Activated CD4-positive, alpha-beta T cell treated with anti-CD3 and anti-CD28 coated beads, Interleukin-2, amount 10 ng/mL, durations not matched to agents 24 days and 14 days (primary cell): ENCODE measurements at places on chromosomes 2 and 18. TPM values are rescaled to one million over a fixed set of nuclear protein-coding genes. Genes with fewer than 3 reads are reported as not detected.

Gene TLX2
- total RNA-seq: 0.54 and 0.70 TPM in 2 replicates

Gene GEN1
- total RNA-seq: 26.4 and 30.9 TPM in 2 replicates

Gene REG3A
- total RNA-seq: not detected in 2 replicates

Gene DNER
- not detected in 2 replicates for total RNA-seq

Gene TMEM37
- not detected in 2 replicates for total RNA-seq

Gene DYNC1I2
- 49.7 and 55.1 TPM in 2 replicates for total RNA-seq

Gene PRKAG3
- total RNA-seq: not detected in 2 replicates

GRCh38 chr2:54204476-54204875, 51.6 kb downstream of the TSPYL6 start:
- H3K4me1 ChIP-seq: peaks cover 4% of the 10 kb centered on the region
- DNase-seq: no peak
- peaks cover 1% of the 10 kb centered on the region for H3K27me3 ChIP-seq
- no peak overlapping the region for H3K4me3 ChIP-seq

DNA sequence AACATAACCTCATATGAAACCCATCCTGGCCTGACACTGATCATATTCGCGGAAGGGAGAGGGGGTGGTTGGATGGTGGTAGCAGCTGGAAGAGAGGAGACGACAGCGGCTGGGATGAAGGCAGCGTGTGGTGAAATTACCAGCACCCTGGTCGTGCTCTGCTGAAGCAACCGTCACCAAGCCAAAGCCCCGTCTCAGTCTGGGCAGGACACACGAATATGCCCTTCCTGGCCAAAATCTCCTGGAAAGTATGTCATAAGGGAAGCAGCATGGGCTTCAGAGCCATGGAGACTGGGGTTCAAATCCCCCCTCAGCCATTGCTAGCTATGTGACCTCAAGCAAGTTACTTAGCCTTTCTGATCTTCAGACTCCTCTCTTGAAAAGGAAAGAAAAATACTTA, 63.2 kb upstream of the CABLES1 start:
- peak overlapping the region; percentile 66 for H3K4me3 ChIP-seq
- DNase-seq: no peak
- no peaks in the 10 kb centered on the region for H3K27me3 ChIP-seq
- H3K4me1 ChIP-seq: peaks cover 52% of the 10 kb centered on the region
- H3K36me3 ChIP-seq: peaks cover 13% of the 10 kb centered on the region

DNA sequence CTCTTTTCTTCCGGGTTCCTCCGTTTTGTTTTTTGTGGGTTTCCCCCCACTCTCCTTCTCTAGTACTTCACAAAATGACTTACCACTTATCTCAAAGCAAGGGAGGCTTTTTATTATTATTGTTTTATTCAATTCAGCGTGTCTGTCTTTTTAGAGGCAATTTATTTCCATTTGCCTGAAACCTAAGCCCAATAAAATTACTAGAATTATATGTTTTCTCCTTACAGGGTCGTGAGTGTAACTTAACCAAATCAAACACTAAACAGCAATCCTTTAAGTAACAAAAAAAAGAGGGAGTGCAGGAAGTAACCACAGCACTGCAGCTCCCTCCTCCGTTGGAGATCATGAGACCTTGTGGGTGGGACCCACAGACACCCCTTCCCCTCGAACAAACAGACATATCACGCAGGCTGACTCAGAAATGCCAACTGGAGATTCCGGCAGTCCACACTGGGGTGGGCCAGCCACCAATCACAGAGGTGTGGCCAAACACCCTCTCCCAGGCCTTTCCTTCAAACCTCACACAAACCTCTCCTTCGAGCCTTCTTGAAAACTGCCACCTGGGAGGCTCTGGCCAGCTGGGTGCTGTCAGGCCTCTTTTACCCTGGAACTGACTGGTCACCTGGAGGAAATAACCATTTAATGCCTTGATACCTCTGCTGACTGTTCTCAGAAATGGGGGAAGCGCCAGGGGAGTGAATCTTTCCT, 207.1 kb upstream of the SMAD2 start:
- peak overlapping the region; percentile 78 for H3K27ac ChIP-seq
- no peak for DNase-seq
- no peaks in the 10 kb centered on the region for H3K36me3 ChIP-seq
- H3K4me3 ChIP-seq: peak overlapping the region; percentile 75
- peaks cover 34% of the 10 kb centered on the region for H3K4me1 ChIP-seq

DNA sequence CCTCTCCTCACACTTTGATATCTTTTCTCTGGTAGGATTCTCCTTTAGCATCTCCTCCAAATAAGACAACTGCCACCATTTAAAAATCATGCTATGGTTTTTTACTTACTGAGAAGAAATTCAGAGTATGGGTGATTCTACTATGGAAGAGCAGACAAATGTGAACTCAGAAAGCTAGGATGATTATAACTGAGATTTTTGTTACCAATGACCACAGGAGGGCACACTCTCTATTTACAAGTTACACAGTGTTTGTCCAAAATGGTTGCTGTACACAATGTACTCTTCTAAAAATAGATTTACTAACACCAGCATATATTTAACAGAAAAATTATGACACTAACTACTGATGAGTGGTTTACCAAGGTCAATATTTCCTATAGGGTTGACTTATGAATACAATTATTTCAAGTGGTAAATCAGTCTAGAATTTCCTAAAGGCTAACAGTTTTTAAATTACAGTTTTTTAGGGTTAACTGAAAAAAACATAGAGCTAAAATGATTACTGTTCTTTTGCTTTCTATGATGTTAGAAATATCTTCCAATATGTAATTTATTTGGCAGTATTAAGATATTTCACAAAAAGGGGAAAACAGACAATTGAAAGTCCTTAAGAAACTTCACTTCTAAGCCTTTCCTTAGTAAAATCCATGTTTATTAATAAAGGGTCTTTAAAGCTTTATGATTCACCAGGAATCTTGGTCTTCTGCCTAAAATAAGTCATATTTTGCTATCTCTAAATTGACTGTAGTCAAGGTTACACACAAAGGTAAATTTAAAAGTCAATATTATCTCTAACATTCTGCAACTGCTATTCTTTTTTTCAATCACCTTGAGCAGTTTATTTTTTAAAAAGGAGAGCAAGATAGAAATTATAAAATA, 57.2 kb downstream of the MAP4K3 start:
- H3K4me3 ChIP-seq: no peak overlapping the region
- peak; percentile 65 for DNase-seq
- H3K27me3 ChIP-seq: no peaks in the 10 kb centered on the region
- peaks cover 29% of the 10 kb centered on the region for H3K4me1 ChIP-seq
- peaks cover 11% of the 10 kb centered on the region for H3K36me3 ChIP-seq

DNA sequence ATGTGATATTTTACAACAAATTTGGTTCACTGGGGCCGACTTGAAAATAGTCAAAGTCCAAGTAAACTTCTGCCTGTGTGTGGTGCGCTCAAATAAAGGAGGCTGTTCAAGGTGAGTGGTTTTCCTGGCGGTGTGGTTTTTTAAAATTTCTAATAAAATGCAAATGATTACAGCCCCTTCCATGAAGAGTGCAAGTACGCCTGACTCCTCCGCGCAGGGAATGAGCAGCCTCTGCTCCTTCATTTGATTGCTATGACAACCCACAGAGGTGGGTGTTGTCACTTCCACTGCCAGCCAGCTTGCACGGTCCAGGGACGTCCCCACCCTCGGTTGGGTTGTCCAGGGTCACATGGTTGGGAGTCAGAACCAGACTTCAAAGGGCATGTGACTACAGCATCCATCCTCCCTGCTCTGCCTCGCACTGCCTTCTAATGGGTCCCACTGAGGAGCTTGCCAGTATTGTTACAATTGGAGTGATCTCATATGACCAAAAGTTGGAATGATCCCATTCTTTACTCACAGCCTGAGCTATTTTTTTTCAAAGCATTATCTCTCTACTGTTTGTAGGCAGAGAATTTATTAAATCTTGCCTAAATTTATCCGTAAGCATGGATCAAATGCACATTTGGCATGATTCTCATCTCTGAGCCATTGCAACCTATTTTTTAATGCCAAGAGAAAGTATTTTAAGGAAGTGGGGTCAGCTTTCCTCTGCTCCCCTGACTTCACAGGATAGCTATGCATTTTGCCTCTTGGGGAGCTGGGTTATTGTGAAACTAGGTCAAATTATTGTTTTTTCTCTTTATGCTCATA, 121.3 kb downstream of the AGAP1 start:
- H3K36me3 ChIP-seq: no peaks in the 10 kb centered on the region
- no peak for DNase-seq
- H3K4me3 ChIP-seq: no peak overlapping the region
- no peaks in the 10 kb centered on the region for H3K4me1 ChIP-seq
- no peaks in the 10 kb centered on the region for H3K27me3 ChIP-seq

DNA sequence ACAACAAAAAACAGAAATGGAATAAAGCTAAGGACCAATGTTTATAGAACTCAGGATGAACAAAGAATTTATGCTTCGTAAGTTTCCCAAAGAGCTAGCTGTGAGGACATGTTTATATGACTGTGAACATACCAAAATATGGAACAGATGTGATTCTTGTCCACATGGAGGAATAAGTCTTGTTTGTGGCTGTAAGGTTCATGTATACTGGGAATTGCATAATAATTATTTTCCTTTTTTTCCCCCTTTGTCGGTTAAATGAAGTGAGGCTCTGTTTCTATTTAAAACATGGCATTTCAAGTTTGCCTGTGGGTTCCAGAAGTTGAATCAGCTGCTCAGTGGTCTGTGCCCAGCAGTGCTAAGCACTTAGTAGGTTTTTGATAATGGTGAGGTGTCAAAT, 108.1 kb downstream of the FHOD3 start:
- no peak for DNase-seq
- no peaks in the 10 kb centered on the region for H3K4me1 ChIP-seq
- H3K4me3 ChIP-seq: no peak overlapping the region
- H3K27ac ChIP-seq: no peak overlapping the region
- no peaks in the 10 kb centered on the region for H3K27me3 ChIP-seq

DNA sequence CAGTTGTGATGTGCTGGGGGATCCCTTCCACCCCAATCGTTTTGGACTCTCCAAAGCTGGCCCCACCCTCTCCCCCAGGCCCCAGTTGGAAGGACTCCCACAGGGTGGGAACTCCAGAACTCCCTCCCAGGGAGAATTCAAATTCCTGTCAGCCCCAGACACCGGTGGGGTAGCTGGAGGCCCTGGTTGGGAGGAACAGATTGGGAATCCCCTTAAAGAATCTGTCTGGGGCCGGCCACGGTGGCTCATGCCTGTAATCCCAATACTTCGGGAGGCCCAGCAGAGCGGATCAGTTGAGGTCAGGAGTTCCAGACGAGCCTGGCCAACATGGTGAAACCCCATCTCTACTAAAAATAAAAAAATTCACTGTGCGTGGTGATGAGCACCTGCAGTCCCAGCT, 155.5 kb downstream of the ANKRD36C start:
- H3K36me3 ChIP-seq: peaks cover 64% of the 10 kb centered on the region
- H3K27me3 ChIP-seq: no peaks in the 10 kb centered on the region
- no peaks in the 10 kb centered on the region for H3K4me1 ChIP-seq

DNA sequence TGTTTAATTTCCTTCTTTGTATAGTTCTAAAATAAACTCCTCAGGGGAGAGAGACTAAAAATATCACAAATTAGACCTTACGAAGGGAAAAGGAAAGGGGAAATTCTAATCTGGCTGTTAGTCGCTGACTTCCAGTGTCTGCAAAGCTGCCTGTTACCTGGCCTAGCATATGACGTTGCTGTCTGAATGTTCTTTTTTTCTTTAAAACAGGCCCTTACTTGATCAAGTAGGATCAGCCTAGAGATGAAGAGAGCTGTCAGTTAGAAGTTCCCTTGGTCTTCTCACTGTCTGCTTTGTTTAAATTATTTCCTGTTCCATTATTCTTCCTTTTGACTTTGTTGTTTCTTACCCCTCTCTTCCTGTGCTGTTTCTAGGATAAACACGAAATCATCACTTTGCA, 11.2 kb downstream of the NCK2 start:
- peak overlapping the region; percentile 70 for H3K4me3 ChIP-seq
- no peaks in the 10 kb centered on the region for H3K27me3 ChIP-seq
- H3K4me1 ChIP-seq: peaks cover 86% of the 10 kb centered on the region
- peaks cover 66% of the 10 kb centered on the region for H3K36me3 ChIP-seq

DNA sequence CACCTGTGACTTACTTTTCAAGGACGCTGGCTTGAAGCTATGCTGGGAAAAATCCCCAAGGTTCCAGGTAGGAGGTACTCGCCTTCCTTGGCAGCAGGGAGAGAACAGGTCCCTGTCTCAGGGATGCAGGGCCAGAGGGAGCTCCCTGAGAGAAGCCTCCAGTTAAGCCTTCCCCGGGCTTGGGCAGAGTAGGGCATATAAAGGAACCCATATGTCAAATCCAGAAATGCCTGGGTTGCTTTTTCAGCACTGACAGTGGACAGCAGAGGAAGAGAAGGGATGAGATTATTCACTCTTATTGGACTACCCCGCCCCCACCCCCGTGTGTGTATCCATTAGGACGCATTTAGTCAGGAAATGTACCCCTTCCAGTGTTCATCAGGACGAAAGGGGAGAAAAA, 89.3 kb upstream of the TEX51 start:
- no peak overlapping the region for H3K27ac ChIP-seq
- no peaks in the 10 kb centered on the region for H3K36me3 ChIP-seq
- no peak for DNase-seq
- H3K4me3 ChIP-seq: no peak overlapping the region
- no peaks in the 10 kb centered on the region for H3K4me1 ChIP-seq

- peaks cover 43% of the 10 kb centered on the region for H3K4me1 ChIP-seq
- H3K27me3 ChIP-seq: no peaks in the 10 kb centered on the region
These were observed 52.9 kb upstream of the NABP1 start for GRCh38 chr2:191625016-191625415.

DNA sequence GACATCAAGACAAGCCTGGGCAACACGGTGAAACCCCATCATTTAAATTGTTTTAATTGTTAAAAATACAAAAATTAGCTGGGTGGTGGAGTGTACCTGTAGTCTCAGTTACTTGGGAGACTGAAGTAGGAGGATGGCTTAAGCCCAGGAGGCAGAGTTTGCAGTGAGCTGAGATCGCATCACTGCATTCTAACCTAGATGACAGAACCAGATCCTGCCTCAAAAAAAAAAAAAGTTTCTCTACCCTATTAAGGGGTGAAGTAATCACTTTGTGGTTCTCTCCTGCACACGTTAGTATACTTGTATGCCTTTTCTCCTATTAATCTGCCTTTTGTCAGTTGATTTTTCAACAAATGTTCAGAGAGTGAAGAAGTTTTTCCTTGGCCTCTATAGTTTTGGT, 18.1 kb upstream of the PUM2 start:
- peaks cover 29% of the 10 kb centered on the region for H3K4me1 ChIP-seq
- no peaks in the 10 kb centered on the region for H3K27me3 ChIP-seq
- no peak for DNase-seq

DNA sequence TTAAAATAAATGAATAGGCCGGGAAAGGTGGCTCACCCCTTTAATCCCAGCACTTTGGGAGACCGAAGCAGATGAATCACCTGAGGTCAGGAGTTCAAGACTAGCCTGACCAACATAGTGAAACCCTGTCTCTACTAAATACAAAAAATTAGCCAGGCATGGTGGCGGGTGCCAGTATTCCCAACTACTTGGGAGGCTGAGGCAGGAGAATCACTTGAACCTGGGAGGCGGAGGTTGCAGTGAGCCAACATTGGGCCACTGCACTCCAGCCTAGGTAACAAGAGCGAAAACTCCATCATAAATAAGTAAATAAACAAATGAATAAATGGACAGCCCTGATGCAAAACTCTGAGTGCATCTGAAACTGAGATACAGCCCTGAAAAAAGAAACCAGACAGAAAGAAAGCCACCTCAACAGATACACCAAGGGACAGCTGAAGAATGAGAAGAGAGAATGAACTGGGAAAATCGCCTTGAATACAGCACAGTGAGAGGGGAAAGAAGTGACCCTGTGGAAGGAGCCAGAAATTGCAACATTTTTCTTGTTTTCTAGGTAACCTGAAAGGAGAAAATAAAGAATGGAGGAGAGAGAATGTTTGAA, 64.4 kb downstream of the TRABD2A start:
- H3K27ac ChIP-seq: peak overlapping the region; percentile 56
- DNase-seq: no peak
- H3K36me3 ChIP-seq: peaks cover 15% of the 10 kb centered on the region
- peak overlapping the region; percentile 9 for H3K4me3 ChIP-seq

- peak overlapping the region; percentile 97 for H3K27ac ChIP-seq
- peaks cover 29% of the 10 kb centered on the region for H3K36me3 ChIP-seq
- peaks cover 82% of the 10 kb centered on the region for H3K4me1 ChIP-seq
- no peaks in the 10 kb centered on the region for H3K27me3 ChIP-seq
- DNase-seq: peak; percentile 76
These were observed 126.2 kb upstream of the EML6 start for GRCh38 chr2:54597153-54597848.
